ENCODE measurements at places on chromosomes 1 and 21.
A peak's percentile ranks its signal among the peaks of the same experiment; 100 is the strongest.

GRCh38 chr21:46626975-46627501 lies 8.4 kb upstream of the PRMT2 start:
- DNase-seq = no peak

DNA sequence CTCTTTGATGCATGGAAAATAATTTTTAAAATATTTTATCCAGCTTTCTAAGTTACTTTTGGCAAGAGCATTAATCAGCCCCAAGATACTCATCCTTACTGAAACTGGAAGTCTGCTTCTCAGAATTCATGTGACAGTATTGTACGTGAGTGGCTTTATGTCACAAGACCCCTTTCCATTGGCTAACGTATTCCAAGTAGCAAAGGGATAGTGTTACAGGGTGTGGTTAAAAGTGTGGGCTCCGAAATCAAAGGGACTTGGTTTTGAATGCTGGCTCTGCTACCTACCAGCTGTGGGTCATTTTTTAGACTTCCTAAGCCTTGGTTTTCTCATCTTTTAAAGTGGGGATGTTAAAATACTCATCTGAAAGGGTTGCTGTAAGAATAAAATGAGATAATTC lies 91.7 kb downstream of the RHOU start:
- DNase-seq = no peak

DNA sequence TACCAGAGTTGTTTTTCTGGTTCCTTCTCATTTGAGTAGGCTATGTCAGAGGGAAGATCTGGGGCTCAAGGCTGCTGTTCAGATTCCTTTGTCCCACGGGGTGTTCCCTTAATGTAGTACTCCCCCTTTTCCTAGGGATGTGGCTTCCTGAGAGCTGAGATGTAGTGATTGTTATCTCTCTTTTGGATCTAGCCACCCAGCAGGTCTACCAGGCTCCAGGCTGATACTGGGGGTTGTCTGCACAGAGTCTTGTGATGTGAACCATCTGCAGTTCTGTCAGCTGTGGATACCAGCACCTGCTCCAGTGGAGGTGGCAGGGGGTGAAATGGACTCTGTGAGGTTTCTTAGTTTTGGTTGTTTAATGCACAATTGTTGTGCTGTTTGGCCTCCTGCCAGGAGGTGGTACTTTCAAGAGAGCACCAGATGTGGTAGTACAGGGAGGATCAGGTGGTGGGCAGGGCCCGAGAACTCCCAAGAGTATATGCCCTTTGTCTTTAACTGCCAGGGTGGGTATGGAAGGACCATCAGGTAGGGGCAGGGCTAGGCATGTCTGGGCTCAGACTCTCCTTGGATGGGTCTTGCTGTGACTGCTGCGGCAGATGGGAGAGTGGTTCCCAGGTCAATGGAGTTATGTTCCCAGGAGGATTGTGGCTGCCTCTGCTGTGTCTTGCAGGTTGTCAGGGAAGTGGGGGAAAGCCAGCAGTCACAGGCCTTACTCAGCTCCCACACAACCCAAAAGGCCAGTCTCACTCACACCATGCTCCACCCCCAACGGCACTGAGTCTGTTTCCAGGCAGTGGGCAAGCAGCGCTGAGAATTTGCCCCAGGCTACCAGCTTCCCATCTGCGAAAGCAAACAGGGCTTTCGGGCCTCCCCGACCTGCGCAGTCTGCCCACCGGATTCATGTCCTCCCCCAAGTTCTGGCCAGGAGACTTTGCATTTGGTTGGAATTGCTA lies 64.2 kb downstream of the SERINC2 start:
- DNase-seq = no peak

- no peak for DNase-seq
Observed at GRCh38 chr1:89721351-89721750, 88.4 kb downstream of the LRRC8C start.

- DNase-seq = no peak
Observed at GRCh38 chr1:234927971-234928640, 200.5 kb downstream of the TOMM20 start.

DNA sequence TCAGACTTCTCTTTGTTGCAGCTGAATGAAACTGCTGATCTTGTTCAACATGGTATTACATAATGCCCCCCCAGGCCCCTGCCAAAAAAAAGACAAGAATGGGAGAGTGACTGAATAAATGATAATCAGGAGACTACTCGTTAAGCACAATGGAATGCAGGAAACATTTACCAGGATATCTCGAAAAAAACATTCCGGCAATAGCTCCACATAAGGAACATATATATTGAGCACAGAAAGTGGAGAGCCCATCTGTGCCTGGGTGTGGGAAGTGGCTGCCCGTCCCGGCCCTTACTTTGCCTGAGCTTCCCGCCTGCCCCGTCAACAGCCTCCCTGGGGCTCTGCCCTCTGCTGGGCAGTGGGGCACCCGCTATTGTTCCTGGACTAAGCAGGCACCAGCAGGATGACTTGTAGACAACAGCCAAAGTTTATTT lies 13.3 kb downstream of the TRIM11 start:
- DNase-seq = no peak

DNA sequence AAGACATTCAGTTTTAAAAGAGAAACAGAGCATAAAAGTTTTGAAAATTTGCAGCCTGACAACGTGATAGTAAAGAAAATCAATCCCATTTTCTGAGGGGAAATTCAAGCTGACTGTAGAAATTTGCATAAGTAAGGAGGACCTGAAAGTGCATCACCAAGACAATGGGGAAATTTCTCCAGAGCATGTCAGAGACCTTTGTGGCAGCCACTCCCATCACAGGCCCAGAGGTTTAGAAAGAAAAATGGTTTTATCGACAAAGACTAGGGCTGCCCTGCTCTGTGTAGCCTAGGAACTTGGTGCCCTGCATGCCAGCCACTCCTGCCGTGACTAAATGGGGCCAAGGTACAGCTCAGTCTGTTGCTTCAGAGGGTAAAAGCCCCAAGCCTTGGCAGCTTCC lies 1640.2 kb upstream of the PRMT6 start:
- no peak for DNase-seq

- no peak for DNase-seq
Observed at GRCh38 chr1:206654828-206655227, 19.5 kb downstream of the DYRK3 start.

DNA sequence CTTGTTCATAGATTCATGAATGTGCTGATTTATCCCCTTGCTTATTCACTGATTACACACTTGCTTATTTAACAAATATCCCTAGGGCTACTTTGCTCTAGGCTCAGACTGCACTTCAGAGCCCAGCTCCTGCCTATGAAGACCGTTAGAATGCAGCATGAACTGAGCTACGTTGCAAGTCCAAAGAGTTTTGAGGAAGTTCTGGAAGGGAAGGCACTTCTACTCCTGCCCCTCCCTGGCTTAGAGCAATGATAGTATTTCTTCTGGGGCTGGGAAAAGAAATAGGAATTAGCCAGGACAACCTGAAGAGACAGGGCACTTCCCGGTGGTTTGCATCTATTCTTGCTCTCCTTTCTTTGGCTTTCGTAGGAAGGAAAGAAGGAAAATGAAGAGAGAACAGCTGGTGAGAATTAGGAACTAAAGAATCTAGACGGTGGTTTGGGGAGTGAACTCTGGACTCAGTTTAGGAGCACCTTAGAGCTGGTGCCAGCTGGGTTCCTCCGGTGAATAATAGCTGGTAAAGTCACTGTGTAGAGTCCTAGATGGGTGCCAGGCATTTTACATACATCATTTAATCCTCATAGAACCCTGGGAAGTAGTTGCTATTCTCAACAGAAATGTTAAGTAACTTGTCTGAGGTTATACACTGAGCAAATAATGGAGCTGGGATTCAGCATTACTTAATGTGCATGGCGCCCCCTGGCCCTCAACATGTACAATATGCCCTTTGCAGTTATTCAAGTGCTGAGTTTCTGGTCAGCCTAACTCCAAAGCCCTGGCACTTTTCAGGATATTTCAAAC lies 65.9 kb downstream of the NDUFS5 start:
- peak; percentile 28 for DNase-seq

GRCh38 chr1:167185974-167186657 lies 34.6 kb upstream of the POU2F1 start:
- no peak for DNase-seq

DNA sequence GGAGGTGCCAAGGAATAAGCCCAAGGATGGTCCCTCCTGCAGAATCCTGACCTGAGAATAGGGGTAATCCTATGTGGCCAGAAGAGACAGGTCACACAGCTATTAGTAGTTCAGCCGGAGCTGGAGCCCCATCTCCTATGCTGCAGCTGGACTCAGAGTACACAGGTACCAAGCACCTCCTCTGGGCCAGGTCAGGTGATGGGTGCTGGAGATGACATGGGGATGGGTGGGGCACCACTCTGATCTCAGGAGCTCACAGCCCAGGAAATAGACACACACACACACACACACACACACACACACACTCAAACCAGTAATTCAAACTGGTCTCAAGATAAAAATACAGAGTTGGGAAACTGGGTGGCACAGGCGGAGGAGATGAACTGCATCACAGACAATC lies 54.2 kb upstream of the SSBP3 start:
- DNase-seq = no peak

- no peak for DNase-seq
Observed at GRCh38 chr1:162248854-162249535, 127.7 kb downstream of the SPATA46 start.

DNA sequence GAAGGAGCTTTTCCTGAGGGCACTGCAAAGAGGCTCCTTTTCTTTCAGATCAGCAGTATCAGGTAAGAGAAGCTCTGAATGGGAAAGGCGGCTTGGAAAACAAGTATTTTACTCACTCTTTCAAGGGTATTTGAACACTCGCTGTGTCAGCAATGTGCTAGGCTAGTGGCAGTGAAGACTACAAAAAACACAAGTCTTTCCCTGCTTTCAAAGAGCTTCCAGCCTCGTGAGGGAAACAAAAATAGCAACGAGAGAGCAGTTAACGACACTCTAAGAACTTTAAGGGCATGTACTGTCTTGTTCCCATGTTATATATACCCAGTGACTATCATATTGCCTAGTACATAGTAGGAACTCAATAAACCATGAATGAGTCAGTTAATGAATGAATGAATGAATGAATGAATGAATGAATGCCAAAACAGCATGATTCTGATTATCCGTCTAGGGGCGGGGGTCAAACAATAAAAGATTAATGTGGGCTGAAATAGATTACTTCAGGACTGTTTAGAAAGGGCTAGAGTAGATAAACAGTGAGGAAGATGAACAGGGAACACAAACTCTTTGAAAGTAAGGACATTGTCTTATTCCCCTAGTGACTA lies 14.2 kb upstream of the MCOLN3 start:
- DNase-seq = no peak

- DNase-seq = no peak
Observed at GRCh38 chr1:243244432-243244841, 10.6 kb downstream of the CEP170 start.

GRCh38 chr1:239815074-239815473 lies 276.6 kb upstream of the FMN2 start:
- no peak for DNase-seq

GRCh38 chr1:160641323-160642280 lies 5.2 kb downstream of the SLAMF1 start:
- no peak for DNase-seq

DNA sequence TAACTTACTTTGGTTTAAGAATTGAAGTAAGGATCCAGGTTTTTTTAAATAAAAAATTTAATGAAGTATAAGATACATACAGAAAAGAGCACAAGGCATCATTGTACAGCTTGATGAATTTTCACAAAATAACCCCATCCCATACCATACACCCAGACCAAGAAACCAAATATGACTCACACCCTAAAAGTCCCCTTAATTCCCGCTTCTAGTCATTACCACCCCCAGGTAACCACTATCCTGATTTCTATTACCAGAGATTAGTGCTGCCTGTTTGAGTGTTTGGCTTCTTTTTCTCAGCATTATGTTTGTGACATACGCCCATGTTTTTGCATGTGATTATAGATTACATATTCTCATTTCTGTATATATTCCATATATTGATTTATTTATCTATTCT lies 98.5 kb upstream of the HIVEP3 start:
- no peak for DNase-seq

DNA sequence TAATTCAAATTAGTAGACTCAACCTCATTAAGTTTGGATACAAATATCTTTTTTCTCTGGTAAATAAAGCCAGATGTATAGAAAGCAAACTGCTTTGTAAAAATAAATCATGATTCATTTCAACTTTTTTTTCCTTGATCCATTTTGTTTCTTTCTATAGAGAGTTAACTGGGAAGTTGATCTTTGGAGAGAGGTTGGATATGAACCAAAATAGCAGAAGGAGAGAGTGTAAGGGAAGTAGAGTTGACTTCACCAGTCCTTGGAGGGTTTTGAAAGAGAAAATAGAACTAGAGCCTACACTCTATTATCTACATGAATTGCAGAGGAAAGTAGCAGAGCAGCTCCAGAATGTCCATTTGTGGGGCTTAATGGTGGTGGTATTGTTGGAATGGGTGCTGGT lies 243.8 kb downstream of the ADGRL2 start:
- DNase-seq = no peak

DNA sequence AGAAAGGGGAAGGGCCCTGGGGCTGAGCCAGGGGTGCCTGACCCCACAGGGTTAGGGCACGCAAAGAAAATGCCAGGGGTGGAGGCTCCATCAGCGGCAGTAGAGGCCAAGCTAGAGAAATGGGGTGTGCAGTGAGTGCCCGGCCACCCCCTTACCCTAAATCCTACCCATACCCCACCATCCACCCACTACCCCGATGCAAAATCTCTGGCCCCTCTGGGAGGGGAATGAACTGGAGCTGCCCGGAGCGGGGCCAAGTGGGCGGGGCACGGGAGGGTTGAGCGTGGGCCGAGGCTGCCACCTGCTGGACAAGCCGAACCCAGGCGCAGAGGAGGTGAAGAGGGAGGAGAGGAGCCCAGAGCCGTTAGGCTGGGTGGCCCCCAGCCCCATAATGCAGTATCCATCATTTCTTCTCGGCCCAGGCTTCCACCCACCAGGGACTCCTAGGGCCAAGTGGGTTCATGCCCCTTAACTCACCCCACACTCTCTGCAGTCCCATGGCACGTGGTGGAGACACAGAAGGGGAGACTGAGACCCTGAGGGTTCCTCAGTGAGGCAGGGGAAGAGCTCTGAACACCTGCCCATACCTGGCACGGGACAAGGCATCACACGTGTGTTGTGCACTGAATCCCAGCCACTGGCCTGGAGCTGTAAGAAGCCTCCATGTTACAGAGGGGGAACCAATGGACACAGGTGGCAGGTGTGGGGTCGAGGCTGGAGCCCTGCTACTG lies 1.4 kb upstream of the C1QC start:
- DNase-seq = peak; percentile 42

GRCh38 chr1:111802110-111802509 lies 46.4 kb downstream of the DDX20 start:
- DNase-seq = no peak

DNA sequence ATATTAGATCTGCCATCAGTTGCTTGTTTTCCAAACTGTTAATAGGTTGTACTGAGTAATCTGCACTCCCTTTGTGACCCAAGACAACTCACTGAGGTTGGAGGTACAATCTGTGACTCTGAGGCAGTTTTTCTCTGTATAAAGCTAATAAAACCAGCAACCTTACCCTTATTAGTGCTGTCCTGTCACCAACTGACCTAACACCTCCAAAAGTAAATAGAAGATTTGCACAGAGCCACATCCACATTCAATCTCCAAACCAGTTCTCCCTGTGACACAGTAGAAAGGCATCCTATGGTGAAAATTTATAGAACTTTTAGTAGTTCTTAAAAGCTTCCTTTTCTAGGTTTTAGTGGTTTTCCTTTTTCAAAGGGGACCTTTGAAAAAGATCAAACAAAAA lies 140.4 kb upstream of the ADGRL2 start:
- no peak for DNase-seq

- no peak for DNase-seq
Observed at GRCh38 chr1:203410182-203410900, 59.4 kb upstream of the FMOD start.
